ENCODE measurements at places on chromosomes 3 and 15.
A peak's percentile ranks its signal among the peaks of the same experiment; 100 is the strongest.

DNA sequence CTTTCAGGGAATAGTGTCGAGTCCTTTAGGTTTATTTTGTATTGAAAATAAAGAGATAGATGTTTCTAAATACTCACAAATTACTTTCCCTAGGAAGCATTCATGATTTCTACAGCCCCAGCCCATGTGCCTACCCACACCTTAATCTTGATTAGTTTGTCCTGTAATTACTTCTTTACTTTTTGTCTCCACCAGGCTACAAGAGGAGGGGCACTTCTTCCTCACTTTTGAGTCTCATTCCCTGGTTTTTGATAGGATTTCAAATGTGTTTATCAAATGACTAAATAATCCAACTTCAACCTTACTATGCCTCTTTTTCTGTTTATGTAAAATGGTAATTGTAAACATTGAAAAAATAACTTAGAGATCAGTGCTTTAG is 1.8 kb downstream of the PXK start:
- DNase-seq = no peak

DNA sequence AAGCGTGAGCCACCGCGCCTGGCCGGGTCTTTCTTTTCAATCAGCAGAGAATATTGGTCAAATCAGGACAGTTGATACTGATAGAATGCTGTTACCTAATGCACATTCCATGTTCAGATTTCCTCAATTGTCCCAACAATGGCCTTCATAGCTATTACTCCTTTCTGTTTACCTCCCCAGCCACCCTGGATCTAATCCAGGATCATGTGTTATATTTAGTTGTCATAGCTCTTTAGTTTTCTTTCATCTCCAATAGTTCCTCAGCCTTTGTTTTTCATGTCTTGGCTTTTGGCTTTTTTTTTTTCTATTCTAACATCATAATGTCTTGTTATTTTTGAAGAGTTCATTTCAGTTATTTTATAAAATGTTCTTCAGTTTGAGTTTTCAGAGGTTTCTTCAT is 14.6 kb downstream of the USP3 start:
- no peak for DNase-seq

DNA sequence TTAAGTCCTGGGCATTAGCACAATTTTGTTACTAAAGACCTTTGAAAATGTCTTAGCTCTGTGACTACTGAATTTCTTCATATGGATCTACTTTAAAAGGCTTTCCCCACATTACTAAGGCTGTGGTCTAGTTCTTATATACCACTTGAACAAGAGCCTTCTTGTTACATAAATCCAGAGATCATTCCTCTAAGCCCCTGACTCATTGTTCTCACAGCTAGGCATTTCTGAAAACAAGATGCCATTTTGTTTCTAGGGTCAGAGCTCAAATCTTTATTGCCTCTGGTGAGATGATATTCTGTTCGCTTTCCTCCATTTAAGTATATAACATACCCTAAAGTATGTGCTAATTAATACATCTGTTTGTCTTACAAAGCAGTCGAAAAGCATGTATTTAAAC is 29.8 kb upstream of the LPP start:
- DNase-seq = no peak

DNA sequence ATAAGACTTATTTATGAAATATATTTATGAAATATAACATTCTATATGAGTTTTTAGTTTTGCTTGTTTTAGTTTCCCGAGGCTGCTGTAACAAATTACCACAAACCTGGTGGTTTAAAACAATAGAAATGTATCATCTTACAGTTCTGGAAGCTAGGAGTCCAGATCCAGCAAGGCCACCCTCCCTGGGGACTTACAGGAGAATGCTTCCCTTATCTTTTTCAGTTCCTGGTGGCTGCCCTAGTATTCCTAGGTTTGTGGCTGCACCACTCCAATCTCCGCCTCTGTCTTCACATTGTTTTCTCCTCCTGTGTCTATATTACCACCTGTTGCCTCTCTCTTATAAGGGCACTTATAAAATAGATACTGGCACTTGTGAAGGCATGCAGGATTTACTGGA is 877.8 kb downstream of the TUSC7 start:
- no peak for DNase-seq

- DNase-seq = no peak
Observed at GRCh38 chr15:72700076-72700475, 14.1 kb downstream of the BBS4 start.

- DNase-seq = peak; percentile 84
Observed at GRCh38 chr15:67023517-67024313, 41.7 kb upstream of the SMAD3 start.

DNA sequence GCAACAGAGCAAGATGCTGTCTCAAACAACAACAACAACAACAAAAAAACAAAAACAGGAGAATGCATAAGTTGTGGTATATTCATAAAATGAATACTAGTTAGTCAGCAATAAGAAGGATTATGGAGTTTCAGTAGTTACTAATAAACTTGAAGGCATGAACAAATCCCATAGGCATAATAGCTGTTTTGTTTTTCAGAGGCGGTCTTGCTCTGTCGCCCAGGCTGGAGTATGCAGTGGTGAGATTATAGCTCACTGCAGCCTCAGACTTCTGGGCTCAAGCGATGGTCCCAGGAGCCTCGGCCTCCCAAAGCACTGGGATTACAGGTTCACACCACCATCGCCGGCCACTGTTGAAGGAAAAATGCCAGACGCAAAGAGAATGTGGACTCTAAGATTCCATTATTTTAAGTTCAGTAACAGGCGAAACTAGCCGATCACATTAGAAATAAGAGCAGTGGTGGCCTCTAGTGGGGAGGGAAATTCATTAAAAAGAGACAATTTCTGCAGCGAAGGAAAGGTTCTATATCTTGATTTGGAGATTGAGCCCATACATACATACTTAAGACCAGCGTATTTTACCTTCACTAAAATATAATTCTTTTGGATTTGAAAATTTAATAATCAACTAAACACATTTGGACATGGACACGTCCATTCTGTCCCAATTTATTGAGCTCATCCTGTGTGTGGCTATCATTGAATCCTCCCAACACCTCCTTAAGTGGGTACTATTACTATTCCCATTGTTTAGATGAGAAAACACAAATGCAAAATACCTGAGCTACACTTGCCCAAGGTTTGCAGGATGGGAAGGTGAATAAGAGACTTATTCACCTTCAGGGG is 27.4 kb upstream of the HDAC11 start:
- peak; percentile 53 for DNase-seq

- DNase-seq = peak; percentile 25
Observed at GRCh38 chr3:11434017-11434526, 161.9 kb downstream of the ATG7 start.

DNA sequence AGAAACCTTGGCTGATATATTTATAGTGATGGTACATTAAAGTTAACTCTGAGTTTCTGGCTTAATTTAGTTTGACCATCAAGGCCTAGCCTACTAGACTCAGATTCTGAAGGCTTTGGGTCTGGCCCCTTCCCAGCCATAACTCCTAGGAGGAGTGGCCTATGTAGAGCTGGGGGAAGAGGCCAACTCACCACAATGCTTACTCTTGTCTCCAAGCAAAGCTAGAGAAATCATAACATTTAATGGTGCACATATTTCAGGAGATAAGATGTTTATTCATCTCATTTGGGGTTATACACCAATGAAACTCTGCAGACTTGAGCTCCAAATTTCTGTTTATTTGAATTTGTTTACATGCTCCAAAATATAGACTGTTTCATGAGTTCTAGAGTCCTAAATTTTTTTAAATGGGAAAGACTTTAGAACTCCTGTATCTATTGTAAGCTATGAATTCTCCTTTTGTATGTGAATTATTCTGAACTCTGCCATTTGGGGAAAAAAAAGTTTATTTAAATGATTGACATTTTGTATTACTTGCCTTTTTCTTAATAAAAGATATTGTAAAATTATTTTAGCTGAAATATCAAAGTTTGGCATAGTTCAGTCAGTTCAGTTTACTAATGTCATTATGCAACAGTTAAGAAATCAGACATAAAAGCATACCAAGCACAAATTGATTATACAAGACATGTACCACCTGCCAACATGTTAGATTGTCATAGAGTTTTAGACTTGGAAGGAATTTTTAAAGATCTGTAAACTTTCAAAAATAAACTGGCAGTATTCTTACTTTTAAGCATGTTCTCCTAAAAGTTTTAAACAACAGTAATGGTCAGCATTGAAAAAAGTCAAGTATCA is 143.4 kb upstream of the NR2E3 start:
- DNase-seq = no peak

DNA sequence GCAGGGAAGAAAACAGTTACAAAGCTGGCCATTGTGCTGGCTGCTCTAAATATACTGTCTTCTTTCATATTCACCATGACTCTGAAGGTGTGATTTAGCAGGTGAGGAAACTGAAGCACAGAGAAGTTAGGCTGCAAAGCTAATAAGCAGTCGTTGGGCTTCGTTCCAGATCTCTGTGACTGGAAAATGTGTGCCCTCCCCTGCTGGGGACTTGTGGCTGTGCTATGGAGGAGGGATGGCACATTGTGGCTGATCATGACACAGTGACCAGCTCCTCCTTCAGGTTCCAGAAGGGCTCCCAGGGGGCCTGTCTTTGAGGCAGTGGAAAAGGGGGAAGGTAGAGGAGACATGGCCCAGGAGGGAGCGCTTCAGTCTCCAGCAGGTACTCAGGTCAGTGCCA is 19.2 kb downstream of the PXK start:
- peak; percentile 22 for DNase-seq

- DNase-seq = no peak
Observed at GRCh38 chr3:100928638-100929428, 64.4 kb downstream of the ABI3BP start.

- DNase-seq = no peak
Observed at GRCh38 chr3:39434574-39434973, 28.1 kb downstream of the RPSA start.

GRCh38 chr15:49370782-49371181 is 52.3 kb upstream of the FGF7 start:
- no peak for DNase-seq

DNA sequence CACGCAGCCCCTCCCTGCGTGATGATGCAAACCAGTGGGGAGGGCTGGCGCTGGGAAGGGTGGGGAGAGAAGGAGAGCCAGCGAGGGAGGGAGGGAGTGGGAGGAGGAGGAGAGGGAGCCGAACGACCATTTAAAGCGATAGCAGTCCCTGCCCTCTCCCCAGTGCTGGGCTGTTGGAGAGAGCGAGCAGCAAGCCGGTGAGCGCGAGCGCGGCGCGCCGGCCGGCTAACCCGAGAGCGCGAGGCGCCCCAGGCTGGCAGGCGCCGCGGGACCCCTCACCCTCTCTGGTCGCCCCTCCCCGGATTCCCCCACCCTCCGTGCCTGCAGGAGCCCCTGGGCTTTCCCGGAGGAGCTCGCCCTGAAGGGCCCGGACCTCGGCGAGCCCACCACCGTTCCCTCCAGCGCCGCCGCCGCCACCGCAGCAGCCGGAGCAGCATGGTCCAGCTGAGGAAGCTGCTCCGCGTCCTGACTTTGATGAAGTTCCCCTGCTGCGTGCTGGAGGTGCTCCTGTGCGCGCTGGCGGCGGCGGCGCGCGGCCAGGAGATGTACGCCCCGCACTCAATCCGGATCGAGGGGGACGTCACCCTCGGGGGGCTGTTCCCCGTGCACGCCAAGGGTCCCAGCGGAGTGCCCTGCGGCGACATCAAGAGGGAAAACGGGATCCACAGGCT is at the start of gene GRM7:
Gene GRM7 (plus strand): TSS at position 162 of the 671 bp plus-strand sequence.
- DNase-seq = no peak

GRCh38 chr15:34682674-34683073 is 72.1 kb downstream of the GJD2 start:
- no peak for DNase-seq

DNA sequence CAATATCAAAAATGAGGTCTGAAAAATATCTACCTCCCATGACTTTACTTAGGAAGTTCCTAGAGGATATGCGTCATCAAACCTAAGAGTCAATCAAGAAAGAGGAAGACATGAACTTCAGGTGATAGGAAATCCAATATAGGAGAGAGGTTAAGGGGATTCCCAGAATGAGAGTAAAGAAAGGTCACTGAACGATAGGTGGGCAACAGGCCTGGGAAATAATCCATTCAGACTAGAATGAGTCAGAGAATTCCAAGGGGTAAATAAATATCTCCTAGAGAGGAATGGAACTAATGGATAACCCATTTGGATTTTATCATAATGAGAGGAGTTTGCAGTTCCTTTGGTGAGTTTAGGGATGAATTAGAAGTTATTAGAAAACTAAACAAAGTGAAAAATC is 131.1 kb upstream of the NUDT16 start:
- DNase-seq = no peak

DNA sequence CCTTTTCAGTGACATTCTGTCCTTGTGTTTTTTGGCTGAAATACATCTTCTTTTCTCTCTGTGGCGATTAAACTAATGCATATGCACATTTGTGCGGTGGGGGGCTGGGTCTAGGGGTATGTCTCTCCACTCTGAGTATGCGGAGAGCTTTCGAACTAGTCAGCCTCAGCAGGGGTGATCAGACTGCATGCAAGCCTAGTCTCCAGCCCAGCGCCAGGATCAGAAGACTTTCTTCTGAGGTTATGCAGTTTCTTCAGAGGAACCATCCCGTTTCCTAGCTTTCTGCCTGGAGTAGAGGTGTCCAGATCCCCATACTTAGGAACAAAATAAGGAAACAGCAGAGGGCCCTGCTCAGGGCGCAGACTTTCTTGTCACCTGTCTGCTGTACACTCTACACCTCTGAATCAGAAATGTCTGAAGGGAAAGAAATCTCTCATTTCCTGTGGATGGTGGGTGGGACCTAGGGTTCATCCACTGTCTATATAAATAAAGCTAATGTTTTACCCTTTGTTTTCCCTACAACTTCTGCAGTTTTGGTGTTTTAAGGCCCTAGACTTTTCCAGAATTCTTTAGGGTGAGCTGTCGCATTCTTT is 230.4 kb downstream of the ABHD5 start:
- DNase-seq = no peak

- DNase-seq = no peak
Observed at GRCh38 chr3:185561958-185562357, 9.6 kb upstream of the LIPH start.
